ENCODE measurements at places on chromosomes 6 and 20.
A peak's percentile ranks its signal among the peaks of the same experiment; 100 is the strongest.

DNA sequence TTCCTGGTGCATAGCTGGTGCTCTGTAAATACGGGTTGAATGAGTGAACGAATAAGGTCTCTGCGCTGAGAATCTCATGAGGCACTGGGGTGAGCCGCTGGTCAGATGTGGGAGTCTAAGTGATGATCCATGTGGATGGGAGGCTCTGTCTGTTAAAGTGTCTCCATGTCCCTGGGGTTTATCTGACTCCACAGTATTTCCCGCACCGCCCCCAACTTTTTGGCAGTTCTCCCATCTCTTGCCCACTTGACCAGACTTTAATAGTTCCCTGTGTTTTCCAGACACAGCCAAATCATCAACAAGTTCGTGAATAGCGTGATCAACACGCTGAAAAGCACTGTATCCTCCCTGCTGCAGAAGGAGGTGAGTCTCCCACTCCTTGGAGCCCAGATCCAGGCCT lies 9.9 kb downstream of the BPIFA2 start:
- no peak for DNase-seq

DNA sequence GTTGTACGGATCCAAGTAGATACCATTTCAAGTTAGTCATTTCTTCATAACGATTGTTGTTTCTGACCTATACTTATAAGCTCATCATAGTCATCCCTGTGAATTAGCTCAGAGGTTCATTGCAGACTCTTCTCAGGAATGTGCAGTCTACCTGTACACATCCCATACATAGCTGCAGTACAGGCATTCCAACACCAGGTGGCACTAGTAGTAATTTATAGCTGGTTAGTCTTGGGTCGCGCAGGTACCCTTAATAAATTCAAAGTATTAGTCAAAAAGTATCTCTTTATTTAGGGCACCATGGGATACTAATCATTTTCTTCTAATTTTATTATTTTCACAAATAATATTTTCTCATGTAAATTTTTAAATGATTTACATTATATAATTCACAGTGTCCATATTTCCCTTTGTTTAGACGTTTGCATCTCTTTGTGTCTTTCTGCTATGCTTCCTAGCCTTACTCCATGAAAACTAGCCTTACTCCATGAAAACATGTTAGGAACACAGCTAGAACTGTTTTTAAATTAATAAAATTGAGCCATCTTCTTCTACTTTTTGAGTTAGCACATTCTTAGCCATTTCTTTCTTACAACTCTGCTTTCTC lies 128.6 kb upstream of the FAM83B start:
- peak; percentile 68 for DNase-seq

DNA sequence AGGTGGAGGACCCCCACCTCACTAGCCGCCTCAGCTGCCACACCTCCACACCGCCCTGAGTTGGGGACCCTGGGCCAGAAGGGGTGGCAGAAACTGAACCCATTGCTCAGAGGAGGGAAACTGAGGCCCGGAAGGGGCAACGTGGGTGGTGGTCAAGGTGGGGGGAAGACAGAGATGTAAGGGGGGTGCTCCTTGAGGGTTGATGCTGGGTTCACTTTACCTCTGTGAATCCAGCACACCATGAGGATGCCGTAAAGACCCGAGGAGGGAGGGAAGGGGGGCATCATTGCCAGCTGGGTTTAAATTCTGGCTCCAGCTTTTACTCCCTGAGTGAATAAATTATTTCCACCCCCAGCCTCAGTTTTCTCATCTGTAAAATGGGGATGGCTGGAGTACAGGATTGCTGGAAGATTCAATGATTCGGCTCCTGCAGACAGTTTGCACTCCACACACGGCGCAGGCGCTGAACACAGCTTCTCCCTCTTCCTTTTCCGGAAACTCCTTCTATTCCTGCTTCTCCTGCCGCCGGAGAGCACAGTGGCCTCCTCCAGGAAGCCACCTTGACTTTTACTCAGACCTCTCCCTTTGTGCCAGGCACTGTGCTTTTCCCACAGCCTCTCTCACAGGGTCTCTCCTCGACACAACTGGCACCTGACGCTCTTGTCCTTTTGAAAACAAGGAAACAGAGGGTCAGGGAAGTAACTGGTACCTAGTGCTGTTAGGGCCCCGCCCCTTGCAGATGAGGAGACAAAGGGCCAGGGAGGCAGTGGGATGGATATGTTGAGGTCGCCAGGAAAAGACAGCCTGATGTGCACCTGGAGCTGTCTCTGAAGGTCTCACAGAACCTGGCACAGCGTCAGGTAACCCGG lies 59.4 kb downstream of the UBE2V1 start:
- DNase-seq = no peak

GRCh38 chr6:169288591-169288990 lies 34.9 kb upstream of the THBS2 start:
- DNase-seq = no peak

DNA sequence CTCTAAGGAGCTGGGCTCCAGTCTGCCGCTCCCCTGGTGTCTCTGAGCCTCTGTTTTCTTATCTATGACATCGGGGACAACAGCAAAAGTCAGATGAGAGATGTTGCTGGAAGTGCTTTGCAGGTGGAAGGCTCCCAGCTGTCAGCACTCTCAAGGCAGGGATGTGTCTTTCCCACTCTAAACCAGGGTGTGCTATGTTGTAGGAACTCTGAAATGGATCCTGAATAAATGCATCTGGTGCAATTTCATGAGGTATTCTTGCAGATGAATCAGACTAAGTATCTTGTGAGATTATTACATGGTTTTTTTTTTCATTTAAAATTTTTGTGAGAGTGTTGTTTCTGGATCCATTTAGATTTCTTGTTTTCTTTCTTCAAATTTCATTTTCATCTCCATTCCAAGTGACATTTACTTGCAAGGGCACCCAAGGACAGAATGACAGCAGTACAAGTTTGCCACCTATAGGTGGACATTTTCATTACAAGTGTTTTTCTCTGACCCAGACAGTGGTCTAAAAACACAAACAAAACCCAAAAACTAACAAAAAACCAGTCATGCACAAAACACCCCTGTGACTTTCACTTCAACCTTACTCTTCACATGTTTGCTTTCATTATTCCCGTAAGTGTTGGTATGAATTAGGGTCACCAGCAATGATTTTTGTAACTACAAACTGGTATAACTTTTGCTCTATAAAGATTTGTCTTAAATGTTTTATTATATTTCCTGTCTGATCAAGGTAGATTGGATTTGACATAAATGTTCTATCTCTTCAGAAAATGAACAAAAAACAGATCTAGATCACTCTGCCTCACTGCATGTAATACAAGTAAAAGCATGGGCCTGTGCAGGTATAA lies 14.7 kb upstream of the SIM1 start:
- DNase-seq = no peak

- no peak for DNase-seq
Observed at GRCh38 chr20:63499338-63499969, 571 bp upstream of the EEF1A2 start.

DNA sequence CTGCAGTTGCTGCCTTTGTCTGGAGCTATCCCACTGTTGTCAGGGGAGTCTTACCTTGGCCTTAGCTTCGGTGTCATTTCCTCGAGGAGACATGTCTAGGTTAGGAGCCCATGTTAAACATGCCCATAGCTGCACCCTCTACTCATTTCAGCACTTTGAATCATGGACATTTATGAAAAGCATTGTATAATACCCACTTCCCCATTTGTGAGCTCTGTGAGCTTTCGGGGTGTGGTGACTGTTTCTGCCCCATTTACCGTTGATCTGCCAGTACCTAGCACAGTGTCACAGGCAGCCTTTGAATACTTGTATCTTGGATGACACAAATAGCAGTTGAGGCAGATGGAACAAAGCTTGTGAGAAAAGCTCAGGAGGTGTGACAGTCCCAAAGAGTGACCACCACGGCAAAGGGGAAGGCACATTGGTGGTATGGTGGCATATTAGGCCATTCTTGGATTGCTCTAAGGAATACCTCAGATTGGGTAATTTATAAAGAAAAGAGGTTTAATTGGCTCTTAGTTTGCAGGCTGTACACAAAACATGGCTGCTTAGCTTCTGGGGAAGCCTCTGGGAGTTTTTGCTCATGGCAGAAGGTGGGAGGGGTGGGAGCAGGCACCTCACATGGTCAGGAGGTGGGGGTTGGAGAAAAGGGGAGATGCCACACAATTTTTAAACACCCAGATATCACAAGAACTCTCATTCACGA lies 42.0 kb downstream of the JARID2 start:
- no peak for DNase-seq

DNA sequence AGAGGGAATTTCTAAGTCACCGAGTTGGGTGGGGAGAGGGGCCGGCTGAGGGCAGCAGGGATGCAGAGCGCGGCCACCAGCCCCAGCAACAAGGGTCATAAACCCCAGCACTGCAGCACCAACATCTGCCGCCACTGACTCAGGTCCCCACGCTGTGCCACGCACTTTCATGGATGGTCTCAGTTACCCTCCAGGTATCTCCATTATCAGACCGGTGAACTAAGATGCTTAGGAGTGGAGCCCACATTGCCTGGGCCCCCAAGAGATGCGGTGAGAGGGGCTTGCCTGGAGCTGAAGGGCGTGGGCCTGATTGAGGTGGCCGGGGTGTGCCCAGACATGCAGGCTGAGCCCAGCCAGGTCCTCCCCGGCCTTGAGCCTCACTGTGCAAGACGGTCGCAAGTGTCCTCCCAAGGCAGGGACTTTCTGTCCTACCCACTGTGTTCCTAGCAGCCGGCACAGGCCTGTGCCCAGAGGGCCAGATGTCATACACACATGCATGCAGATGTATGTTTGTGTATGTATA lies 19.3 kb downstream of the RBM38 start:
- no peak for DNase-seq

GRCh38 chr6:85771925-85772430 lies 129.3 kb upstream of the SYNCRIP start:
- DNase-seq = no peak

DNA sequence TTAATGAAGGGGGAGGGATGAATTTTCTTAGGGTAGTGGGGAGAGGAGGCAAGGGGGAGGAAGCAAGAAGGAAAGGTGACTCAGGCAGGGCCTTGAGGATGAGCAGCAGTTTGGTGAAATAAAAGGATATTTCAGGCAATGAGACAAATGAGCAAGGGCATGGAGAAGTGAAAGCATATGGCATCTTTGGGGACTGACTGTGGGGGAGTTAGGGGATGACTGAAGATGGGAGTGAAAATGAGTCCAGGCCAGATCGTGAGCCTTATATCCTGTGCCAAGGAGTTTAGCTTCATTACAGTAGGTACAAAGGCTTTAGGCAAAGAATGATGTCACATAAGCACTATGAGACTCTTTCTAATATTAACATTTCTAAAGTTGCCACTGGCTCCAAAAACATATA lies 51.9 kb downstream of the ILRUN start:
- no peak for DNase-seq

DNA sequence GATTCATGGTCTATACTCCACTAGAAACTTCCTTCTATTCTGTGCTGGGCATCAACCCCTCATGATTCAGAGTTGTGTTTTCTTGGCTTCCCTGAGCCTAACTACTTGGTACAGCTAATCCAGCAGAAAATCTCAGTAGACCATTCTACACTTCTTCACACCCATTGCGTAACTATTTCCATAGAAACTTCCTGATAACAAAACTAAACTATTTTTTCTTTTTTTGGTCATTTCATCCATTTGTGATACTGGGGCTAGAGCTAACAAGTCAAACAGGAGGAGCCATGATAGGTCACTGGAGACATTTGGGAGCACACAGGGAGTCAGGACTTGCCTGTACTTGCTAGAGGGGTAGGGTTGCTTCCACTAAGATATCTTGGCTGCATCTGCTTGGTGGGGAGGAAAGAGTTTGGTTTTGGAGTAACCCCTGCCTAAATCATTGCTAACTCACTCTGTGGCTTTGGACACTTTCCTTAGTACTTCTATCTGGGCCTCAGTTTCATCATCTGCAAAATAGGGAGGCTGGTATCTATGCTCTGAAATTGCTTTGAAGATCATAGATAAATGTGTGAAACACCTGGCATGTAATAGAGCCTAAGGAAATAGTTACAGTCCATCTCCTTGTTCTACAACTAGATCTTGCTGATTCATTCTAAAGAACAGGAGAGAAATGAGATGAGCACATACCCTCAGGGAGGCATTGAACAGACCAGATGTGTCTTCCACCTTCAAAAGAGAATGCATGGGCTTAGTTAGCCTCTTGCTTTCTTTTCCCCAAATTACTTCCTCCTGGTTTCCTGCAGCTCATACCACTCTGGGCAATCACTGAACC lies 127.9 kb upstream of the ADGRF1 start:
- DNase-seq = no peak

- peak; percentile 78 for DNase-seq
Observed at GRCh38 chr6:50816115-50816675, 2.5 kb upstream of the TFAP2B start.

- no peak for DNase-seq
Observed at GRCh38 chr6:117280922-117281321, 15.6 kb downstream of the VGLL2 start.

DNA sequence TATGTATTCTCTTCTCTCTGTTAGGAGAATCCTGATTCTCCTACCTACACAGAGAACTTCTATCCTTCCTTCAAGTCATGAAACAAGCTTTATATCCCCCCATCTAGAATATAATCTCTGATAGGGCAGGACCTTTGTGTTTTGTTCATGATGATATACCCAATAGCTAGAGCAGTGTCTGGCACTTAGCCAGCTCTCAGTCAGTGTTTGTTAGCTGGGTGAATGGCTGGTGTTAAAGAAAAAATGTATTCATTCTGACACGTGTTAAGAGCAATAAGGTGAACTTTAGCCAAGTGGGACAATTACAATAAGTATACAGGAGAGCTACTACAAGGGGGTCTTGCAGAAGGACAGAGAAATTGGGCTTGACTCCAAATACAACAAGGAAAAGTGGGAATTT lies 34.3 kb upstream of the TNFRSF21 start:
- DNase-seq = no peak

GRCh38 chr20:37902504-37903313 lies at the start of gene VSTM2L:
TSS of gene VSTM2L (plus strand) at chr20:37903127. CDS start at chr20:37903351, 224 bp downstream.
- no peak for DNase-seq

- peak; percentile 11 for DNase-seq
Observed at GRCh38 chr6:168133687-168134559, 54.9 kb upstream of the FRMD1 start.

DNA sequence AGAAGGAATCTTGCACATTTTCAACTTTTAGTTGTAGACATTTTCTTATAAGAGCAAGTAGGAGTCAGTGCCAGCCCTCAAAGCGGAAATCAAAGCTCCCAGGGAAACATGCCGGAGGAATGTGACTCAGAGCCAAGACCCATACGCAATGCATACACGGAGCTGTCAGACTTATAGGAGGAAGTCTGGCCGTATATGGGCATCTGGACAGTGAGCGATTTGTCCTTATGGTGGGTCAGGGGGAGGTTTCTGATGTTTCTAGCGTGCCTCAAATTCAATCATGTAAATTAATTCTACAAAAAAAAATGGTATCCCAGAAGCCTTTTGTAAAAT lies 3.6 kb upstream of the CCN2 start:
- DNase-seq = no peak

GRCh38 chr20:6121504-6121903 lies 1.3 kb downstream of the FERMT1 start:
- DNase-seq = no peak

Measured in activated CD8-positive, alpha-beta T cell treated with anti-CD3 and anti-CD28 coated beads, Interleukin-2, amount 10 ng/mL, durations not matched to agents 7 days and 5 days (primary cell).